ENCODE measurements at places on chromosomes 2 and 18.

DNA sequence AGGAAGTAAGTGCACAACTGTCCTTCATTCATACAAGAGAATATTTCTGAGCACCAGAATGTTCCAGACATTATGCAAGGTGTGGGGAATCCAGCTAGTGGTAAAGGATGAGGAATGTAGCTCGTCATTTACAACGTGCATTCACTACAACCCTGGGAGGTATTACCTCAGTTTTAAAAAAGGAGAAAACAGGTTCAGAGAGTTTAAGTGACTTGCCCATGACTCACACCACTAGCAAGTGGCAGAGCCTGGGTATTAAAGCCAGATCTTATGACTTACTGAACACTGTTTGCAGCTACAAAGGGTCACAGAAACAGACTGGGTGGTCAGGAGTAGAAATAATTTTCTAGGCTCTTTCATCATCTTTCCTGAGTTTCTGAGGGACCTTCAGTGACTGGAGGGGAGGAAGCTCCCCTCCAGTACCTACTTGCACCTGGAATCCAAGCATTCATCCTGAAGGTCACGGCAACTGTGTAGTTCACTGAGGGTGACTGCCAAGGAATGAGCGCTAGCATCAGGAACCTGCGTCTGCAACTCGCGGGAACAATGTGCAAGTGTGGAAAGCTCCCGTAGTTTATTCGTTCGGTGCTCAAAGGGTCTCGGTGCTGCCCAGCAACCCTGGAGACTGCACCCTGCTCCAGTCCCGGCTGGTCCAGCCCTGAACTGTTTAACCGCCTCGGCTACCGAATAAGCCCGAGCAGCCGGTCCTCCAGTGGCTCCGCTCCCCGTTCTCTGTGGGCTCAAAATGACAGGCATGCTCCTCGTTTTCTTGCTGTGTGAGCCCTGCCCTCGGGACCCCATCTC is 647 bp downstream of the CCDC121 start:
- DNase-seq, result no peak

DNA sequence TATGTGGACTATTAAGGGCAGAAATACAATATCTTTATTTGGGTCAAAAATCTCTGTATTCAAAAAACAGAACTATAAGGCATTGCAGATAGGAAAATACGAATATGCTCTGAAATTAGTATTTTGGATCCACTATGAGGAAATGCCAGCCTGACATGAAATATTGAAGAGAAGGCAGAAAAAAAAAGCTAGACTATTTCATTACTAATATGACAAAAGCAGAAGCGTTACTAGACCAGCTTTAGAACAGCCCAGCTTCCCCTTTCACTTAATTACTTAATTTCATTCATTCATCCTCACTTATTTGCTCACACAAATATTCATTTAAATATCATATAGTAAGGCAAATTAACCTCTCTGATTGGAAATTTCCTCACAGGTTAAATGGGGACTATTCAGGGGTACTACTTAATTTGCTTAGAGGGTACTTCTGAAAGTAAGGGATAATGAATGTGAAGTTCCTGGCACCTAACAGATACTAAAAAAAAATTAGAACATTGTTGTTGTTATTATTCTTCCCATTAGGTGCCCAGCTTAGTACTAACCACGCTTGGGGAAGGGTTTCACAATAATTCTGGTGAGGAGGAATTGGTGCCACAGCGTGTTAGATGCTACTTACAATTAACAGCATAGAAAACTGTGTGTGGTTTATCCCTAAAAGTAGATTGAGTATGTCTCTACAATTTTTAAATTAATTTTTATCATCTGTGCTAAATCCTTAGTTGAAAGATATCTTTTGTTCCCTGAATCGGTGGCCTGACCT is 71.1 kb upstream of the CTLA4 start:
- no peak for DNase-seq

DNA sequence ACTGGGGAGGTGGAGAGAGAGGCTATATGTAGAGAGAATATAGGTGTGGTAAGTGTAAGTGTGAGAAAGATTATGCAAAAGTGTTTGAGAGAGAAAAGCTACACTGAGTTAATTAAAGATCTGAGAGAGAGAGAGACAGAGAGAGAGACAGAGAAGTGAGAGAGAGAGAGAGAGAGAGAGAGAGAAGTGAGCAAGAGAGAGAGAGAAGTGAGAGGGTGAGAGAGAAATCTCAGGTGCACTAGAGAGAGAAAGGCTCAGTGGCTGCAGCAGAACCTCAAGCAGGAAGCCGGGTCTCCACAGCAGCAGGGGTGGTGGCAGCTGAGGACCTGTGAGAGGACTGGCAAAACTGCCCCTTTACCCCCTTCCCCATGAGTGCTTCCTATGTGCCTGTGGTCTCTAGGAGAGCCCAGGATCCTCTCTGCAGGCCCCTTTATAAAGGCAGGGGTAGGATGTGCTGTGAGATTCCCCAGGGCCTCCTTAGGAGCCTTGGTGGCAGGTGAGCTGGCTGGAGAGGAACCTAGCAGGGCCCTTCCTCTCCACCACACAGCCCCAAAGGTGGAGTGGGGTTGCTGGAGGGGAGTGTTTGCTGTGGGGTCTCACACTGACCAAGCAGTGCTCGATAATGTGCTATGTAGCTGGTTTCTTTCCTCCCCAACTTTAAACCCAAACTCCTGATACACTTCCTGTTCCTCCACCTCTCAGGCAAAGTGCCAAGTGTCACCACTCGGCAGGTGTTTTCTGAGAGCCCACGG is 52.6 kb downstream of the SLC4A5 start:
- DNase-seq, result no peak

GRCh38 chr2:212197776-212198175 is 340.8 kb downstream of the ERBB4 start:
- DNase-seq, result no peak

DNA sequence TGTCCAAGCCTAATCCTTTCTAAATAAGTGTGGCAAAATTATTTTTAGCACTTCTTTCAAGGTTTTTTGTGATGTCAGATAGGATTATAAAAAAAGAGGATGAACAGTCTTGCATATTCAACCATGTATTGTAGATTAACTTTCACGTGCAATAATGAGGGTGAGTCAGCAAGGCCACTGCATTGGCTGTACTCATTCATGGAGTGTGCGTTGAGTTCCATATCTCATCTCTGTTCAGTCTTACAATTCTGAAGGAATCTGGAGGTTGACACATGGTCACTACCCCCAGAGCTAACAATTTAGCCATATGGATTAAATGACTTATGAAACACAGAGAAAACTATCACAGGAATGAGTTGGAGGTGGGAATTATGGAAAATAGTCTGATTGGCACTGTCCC is 810.5 kb downstream of the SLC4A3 start:
- DNase-seq, result no peak

GRCh38 chr18:23127090-23127489 is 8.2 kb upstream of the CABLES1 start:
- no peak for DNase-seq

DNA sequence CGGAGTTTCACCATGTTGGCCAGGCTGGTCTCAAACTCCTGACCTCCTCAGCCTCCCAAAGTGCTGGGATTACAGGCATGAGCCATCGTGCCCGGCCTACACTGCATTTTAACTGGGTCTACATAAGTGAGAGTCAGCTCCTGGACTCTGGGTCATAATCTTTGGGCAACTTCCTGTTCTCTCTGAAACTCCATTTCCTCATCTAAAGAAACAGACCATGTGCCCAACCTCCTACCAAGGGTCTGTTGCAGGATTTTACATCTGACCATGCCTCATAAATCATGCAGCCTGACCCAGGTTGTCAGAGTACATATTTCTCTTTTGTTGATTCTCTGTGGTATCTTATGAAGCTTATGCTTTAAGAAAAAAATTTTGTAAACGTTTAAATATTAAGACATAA is 280.4 kb downstream of the ALPK2 start:
- DNase-seq, result no peak

GRCh38 chr18:78981394-78981831 is 1.8 kb downstream of the SALL3 start:
- DNase-seq, result no peak

- DNase-seq, result no peak
Observed at GRCh38 chr2:216181351-216181750, 72.2 kb downstream of the XRCC5 start.

DNA sequence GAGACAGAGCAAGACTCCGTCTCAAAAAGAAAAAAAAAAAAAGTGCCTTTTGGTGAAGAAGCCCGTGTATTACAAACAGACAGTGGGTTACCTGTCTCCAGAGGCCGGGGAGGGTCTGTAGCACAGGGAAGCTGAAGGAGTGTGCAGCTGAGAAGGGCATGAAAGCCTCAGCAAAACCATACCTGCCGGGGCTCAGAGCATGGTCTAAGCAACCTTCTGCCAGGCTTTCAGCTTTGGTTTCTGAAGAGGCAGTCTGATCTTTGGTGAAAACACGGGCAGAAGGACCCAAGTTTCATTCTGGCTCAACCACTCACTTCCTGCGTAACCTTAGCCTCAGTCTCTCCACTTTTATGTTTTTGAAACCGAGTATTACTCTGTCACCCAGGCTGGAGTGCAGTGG is 21.5 kb downstream of the SH2D6 start:
- DNase-seq, result no peak

DNA sequence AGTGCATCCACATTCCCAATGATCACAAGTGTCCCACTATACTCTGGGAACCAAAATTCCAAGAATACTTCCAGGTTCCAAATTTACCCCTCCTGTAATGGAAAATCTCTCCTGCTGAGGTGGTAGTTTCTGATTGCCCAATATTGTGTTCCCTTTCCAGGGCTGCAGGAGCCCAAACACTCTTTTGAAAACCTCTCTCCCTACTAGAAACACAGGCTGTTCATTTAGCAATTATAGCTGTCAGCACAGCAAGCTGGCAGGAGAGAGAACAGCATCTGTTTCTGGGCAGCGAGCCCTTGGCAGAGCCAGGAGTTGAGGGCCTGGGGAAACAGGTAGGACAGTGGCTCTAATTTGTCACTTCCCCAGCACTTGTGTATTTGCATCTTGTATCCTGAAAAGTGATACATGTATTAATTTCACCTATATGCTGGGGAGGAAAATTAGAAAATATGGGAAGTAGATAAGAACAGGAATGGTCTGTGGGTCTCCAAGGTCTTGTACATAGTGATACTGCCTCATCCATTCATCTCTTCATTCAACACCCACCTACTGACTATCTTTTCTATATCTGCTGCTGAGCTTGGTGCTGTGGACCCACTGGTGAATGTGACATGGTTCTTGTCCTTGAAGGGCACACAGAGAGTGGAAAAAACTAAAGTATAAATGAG is 16.9 kb upstream of the PAIP2B start:
- DNase-seq, result no peak

- no peak for DNase-seq
Observed at GRCh38 chr2:179898873-179899272, 37.5 kb upstream of the ZNF385B start.

DNA sequence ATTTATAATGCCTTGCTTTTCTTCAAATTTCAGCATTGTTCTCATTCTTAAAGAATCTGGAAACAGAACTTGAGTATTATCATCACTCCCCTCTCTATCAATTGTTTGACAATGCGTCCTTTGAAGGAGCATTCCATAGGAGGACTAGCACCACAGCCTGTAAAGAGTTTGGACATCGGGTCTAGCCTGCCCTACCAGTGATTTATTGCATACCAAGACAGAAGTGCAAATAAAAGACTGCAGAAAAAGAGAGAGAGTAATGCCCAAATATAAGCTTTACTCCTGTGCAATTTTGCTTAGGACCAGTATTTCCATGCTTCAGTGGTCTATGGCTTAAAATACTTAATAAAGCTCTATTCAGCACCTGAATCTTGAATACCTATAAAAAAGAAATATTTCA is 55.4 kb upstream of the MAP2 start:
- no peak for DNase-seq

DNA sequence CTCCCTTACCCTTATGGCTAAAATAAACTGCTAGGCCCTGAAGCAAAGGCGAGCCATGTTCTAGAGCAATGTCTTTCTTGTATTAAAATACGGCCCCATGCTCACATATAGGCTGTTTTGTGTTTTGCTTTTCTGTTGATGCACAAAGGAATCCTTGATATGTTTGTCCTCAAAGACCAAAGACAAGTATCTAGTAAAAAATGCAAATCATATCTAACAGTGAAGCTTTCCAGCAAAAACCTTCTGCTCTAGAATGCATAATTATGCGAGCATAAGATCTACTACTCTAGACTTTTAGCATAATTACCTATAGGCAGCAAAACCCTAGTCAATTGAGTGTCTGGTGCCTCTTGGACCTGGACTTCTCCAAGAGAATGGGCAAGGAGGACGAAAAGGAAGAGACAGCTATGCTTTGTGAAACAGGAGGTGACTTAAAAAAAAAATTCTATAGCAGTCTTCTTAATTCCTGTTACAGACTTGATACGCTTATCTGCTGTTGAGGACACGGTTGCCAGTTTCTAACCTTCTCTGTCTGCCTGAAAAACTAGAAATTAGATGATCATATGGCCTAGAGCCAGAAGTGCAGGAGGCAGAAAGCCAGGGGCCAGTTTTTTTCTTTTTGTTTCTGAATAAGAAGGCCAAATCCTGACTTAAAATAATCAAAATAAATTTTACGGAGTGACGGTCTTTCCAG is 1.5 kb upstream of the AMMECR1L start:
- no peak for DNase-seq

GRCh38 chr18:13179566-13180113 is 38.9 kb upstream of the LDLRAD4 start:
- no peak for DNase-seq

- no peak for DNase-seq
Observed at GRCh38 chr18:60870261-60871153, 462.7 kb upstream of the CDH20 start.

GRCh38 chr2:188931361-188931760 is 42.8 kb upstream of the COL3A1 start:
- no peak for DNase-seq

GRCh38 chr2:102033031-102033749 is 41.4 kb downstream of the IL1R2 start:
- DNase-seq, result no peak

- no peak for DNase-seq
Observed at GRCh38 chr2:190959911-190960788, 53.8 kb downstream of the STAT1 start.

DNA sequence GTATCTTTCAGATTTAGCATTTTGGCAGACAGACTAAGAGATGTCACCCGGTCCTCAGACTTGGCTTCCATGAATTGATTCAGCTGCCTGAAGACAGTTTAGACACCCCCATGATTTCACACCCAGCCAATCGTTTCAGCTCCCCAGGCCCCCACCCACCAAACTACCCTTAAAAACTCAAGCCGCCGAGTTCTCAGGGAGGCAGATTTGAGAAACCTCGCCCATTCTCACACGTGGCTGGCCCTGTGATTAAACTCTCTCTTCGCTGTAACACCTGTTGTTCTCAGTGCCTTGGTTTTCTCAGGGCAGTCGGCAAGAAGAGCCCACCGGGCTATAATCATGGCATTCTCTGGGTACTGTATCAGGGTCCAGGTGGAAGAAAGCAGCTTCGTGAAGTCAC is 35.2 kb downstream of the UXS1 start:
- DNase-seq, result no peak

DNA sequence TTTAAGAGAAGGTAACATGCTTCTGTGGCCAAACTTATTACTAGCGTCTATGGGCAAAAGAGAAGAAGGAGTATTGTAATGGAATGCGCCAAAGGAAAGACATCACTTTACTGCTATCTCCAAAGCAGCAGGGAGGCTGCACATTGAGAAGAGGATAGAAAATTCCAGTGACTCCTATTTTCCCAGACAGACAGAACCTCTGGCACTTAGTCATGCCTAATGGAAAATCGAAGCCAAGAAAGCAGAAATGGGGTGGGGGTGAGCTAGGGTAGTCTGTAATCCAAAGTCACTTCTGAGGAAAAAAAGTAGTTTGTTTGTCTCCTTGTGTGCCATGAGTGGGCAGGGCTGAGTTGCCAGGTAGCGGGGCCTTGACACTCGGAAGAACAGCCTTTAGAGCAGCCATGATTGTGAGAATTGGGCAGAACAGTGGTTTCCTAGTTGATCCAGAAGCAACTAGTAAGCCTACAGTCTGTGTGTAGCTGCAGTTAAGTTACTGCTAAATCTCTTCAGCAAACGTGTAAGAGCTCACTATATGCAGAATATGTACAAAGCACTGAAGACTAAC is 79.4 kb upstream of the FOSL2 start:
- no peak for DNase-seq

All from esophagus squamous epithelium (tissue), 5 donors.